Right renal cortex interstitium (tissue), 3 donors: ENCODE measurements at places on chromosomes 4 and X. TPM values are rescaled to one million over a fixed set of nuclear protein-coding genes. Genes with fewer than 3 reads are reported as not detected.

Gene EGFL6
- 23.8 TPM for polyA plus RNA-seq

Gene MAGEA8
- polyA plus RNA-seq: not detected

Gene SULT1B1
- polyA plus RNA-seq: 1.00 TPM

Gene TEX13C
- not detected for polyA plus RNA-seq

Gene LRIT3
- polyA plus RNA-seq: 0.37 TPM

Gene EDNRA
- 97.8 TPM for polyA plus RNA-seq

Gene TSR2
- 56.8 TPM for polyA plus RNA-seq

Gene MAGEA4
- polyA plus RNA-seq: not detected

Gene CD38
- polyA plus RNA-seq: 0.78 TPM

Gene CYTL1
- 8.7 TPM for polyA plus RNA-seq
